ENCODE measurements at places on chromosomes 16 and 17. TPM values are rescaled to one million over a fixed set of nuclear protein-coding genes. Genes with fewer than 3 reads are reported as not detected.

Gene FBXW10B
- 0.93 TPM for polyA plus RNA-seq

Gene RAB26
- polyA plus RNA-seq = 0.80 TPM

Gene GNAO1
- 0.19 TPM for polyA plus RNA-seq

Gene CDH16
- 0.45 TPM for polyA plus RNA-seq

Gene PPY
- polyA plus RNA-seq = not detected
